ENCODE measurements at places on chromosomes 6 and 20.

DNA sequence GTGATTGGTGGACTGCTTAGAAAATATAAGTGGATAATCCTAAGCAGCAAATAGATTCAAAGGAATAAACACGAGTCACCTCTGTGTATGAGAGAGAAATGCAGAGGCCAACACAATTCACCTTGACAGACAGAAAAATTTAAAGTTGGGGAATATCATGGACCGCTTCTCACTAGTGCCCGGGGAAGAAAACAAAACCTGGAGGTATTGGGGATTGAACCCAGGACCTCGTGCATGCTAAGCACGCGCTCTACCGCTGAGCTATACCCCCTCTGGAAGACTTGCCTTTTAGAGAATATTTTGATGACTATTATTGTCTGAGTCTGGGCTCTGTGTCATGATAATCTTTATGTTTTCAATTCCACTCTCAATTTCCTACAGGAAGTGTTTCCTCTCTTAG is 111.9 kb downstream of the TRIM27 start:
- no peak for DNase-seq

- no peak for DNase-seq
Measured at GRCh38 chr6:89217299-89217910, at the start of gene GABRR1. TSS of gene GABRR1 (minus strand) at chr6:89217358. CDS start at chr6:89217322, 36 bp downstream.

GRCh38 chr6:110635096-110635495 is 158.7 kb upstream of the SLC22A16 start:
- DNase-seq, result no peak

DNA sequence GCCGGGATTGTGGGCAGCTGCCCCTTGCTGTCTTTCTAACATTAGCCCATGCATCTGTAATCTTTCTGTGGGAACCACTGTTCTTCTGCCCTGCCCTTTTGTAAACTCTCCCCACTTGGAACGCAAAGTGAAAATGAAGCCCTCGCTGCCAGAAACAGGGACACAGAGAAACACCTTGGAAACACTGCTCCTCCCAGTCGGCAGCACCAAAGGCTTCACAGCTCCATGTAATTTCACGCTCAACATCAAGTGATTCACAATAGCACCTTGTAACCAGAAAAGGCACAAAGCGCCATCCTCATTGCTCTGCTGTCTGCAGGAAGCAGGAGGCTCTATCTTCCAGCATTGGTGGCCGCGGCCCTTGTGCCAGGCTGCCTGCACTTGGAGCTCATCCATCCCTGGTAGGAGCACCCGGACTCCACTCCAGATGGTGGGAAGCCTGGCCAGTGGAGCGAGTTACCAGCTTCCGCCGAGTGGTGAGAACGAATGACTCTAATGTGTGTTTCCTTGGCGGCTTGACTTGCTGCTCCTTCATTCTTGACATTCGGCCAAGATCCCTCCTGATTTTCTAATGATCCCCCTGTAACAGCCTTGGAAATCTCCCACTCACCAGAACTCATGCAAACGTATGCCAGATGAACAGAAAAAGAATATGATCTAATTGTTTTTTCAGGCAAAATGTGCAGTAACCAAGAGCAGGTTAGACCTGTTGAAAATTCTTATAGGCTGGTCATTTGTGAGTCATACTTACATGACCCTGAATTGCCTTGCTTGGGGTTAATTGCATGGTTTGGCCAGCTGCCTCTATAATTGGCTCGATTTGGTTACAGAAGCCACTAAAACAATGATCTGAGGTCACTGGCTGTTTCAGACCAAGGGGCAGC is 169.1 kb upstream of the CDYL start:
- DNase-seq, result no peak

DNA sequence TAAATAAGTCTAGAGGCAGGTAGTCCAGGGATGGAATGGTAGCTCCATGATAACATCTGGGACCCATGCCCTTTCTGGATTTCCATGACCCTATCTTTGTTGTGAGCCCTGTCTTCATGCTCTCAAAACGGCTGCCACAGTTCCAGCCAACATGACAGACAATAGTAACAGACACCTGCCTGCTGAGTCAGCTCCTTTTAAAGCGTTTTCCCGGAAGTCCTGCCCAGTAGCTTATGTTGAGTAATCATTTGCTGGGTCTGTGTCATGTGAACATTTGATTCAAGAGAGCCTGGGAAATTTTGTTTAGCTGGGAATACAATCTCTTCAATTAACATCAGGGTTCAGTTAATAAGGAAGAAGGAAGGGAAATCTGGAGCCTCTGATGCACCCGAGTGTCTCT is 262.2 kb upstream of the SULF2 start:
- DNase-seq, result no peak

DNA sequence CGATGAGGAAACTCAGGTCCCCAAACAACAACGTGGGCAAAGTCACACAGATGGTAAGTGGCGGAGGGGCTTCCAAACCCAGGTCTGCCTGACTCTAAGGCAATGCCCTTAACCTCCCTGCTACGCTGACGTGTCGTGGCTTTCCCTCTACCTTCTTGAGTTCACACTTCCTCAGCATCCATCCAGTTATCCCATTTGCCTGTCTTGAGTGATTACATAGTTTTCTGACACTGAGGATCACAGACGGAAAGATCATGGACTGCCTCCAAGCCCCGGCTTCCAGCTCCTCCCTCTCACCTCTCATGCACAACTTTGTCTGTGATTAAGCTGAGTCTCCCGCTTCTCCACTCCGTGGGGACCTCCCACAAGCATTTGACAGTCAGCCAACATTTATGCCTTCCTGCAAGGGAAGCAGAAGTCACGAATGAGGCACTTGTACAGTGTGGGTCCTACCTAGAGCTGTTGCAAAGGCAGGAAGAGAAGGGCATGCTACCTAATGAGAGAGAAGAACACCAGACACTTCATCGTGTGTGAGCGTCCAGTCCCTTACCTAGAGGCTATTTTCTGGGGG is 33.8 kb downstream of the TBC1D7 start:
- DNase-seq, result no peak

DNA sequence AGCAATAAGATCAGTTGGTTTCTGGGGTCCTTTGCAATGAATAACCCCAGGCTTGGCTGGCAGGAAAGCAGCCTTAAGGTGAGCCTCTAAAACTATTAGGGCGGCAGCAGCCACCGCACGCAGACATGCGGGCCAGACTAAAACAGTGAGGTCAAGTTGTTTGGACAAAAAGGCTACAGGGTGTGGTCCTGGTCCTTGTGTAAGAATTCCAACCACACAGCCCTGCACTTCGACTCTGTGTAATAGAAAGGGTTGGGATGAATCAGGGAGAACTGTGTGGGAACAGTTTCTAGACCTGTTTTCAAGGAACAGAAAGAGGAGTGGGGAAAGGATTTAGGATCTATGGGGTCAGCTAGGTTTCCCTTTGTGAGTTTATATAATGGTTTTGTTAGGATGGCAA is 237.6 kb downstream of the SMOC2 start:
- DNase-seq, result no peak

GRCh38 chr6:79764747-79765146 is 133.6 kb downstream of the SH3BGRL2 start:
- no peak for DNase-seq

GRCh38 chr6:105874835-105875626 is 211.1 kb upstream of the PRDM1 start:
- DNase-seq, result no peak

DNA sequence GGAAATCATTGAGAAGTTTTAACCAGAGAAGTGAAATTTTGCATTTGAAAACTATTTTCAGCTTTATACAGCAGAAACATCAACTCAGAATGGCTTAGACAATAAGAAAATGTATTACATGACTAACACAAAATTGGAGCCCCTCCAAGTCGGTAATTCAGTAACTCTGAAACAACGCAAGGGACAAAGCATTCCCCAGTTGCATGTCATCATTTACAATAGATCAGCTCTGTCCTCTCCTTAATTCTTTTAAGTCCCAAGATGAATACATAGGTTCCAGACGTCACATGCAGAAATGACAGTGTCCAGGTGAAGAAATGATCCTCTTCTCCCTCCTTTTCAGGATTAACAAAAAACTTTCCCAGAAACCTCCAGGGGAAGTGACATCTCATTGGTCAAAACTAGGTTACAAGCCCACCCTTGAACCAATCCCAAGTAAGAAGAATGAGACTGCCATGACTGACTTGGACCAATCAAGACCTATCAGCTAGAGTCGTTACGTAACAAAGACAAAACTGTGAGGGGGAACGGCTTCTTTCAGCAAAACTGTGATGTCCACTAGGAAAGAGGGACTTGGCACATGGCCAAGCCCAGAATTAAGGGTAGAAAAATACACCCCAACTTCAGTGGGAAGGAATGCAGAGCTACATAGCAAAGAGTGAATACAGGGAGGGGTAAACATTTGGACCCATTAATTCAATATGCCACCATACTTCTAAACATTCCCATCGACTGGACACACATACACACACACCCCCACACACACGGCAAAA is 149.8 kb upstream of the PRND start:
- DNase-seq, result no peak

DNA sequence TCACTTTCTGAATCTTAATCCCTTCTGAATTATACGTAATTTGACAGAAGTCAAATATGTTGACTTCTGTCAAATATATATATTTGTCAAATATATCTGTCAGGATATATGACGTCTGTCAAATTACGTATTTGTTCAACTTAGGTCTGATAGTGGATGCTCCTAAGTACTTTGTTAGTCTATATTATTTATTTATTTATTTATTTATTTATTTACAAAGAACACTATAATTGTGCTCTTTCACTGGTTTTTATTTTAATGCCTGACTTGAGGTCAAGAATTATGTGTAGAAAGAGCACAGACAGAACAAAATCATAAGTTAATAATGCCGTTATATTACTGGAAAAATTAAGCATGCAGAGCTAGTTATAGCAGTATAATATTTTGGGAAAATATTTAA is 81.2 kb downstream of the UST start:
- no peak for DNase-seq

DNA sequence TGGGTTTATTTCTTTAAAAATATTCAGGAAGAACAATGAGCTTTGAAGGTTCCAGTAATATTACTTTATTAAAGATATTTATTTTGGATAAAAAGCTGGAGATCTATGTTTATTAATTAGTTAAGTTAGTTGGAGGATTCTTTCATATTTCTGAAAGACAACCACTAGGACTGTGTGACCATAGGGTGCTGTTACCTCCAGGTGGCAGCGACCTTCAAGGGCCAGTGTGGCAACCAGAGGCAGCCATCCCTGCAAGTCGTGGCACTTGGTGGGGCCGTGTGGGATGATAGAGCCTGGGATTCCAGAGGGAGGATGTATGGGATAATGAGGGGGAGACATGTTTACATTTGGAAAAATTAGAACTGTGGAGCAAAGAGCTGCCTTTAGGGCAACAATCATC is 95.5 kb upstream of the SCP2D1 start:
- DNase-seq, result no peak

DNA sequence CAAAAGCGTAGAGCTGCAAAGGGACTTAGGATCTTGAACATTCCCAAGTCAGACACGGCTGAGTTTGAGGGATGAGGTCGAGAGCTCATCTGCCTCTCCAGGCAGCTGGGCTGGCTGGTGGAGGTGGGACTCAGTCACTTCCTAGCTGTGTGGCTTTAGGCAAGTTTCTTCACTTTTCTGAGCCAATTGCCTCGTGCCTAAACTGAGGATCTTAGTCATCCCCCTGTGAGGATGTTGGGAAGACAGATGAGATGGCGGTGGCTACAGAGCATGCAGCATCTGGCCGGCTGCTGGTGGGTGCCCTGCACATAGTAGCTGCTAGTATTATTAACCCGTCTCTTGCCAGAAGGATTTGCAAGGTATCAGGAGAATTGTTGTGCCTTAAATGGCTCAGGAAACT is 27.5 kb downstream of the TFAP2C start:
- no peak for DNase-seq

- no peak for DNase-seq
Measured at GRCh38 chr20:22801528-22801927, 217.2 kb upstream of the FOXA2 start.

DNA sequence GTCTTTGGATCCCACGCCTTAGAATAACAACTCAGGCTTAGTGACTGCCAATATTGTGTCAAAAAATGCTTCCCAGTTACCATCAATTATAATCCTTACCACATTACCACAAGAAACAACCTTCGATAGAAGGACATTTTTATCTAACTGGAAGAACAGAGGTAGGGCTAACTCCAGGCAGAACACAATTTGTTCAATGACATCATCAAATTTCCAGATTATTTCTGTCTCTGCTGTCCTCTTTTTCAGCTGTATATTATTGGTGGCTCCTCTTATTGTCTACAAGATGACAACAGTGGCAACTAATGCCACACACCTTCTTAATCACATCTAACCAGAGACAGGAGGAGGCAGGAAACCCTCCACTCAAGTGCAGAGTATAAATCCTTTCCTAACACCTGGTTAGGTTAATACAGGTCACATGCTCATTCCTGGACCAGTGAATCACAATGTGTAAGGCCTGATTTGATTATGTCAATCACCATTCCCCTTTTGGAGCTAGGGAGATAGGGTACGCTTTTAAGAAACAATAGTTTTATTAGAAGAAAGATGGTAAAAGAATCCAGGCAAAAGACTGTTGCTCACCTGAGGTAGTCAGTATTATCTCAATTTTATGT is 18.0 kb downstream of the KHDC1L start:
- DNase-seq, result no peak

DNA sequence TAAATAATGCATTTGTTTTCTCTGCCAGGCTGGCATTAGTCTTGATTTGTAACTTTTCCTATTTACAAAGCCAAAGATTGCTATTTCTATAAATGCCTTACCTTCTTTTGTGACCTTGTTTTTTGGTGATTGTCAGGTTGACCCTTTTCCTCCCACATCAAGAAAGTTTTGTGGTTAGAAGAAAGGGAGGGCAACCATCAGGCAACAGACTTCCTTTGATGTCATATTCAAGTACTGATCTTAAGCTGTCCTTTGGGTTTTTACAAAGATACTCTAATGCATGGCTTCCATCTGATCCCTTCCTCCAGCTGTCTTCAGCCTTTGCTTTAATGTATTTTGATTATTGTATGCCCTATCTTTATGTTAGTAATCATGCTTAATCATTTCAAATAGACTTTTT is 23.9 kb downstream of the RNF217 start:
- no peak for DNase-seq

DNA sequence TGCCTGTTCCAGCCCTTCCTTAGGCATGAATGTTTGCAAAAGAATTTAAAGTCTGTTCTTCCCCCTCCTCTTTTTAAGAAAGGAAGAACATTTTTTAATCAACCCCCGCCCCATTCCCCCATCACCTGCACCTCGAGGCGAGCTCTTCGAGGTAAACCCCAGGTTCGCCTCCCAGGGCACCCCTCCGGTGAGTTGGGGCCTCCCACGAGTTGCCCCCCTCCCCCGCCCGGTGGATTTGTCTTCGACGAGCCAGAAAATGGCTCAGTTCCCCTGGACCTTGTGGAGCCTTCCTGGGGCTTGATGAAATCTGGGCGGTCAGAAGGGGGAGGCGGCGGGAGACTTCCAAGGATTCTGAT is 256 bp upstream of the OVOL2 start:
- no peak for DNase-seq
